Heart left ventricle (tissue), 16 donors: ENCODE measurements at places on chromosomes 7 and 10.

GRCh38 chr10:26755443-26755903, 58.0 kb downstream of the PDSS1 start:
- no peak for DNase-seq

- no peak for DNase-seq
Observed at GRCh38 chr10:88744002-88744401, 15.8 kb upstream of the LIPN start.

DNA sequence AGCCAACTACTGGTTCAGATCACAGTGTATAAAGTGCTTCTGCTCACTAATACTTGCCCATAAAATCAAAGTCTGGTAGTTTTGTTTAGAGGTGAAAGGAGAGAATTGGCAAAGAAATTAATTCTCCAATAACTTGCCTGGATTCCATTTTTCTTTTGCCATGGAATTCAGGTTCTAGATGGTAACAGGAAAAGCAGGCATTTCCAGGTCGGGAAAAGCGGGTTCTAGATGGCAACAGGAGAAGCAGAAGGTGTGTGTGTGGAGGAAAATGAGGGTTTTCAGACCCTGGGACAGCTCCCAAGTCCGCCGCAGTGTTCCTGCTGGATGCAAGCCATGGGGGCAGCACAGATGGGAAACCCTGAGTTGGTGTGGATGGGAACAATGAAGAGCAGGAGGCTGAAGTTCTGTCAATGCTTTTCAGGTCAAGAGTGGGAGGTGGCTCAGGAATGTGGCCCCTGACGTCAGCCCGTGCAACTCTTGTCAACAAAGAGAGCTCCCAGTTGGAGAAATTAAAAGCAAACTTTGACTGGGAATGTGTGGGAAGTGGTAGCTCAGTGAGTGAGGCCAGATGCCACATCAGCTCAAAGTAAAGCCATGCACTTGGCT, 696.7 kb downstream of the LRMDA start:
- no peak for DNase-seq

- no peak for DNase-seq
Observed at GRCh38 chr10:67837541-67838314, at the start of gene DNAJC12. DNAJC12 (minus strand) TSS chr10:67838188; CDS start chr10:67838011, 177 bp downstream.

DNA sequence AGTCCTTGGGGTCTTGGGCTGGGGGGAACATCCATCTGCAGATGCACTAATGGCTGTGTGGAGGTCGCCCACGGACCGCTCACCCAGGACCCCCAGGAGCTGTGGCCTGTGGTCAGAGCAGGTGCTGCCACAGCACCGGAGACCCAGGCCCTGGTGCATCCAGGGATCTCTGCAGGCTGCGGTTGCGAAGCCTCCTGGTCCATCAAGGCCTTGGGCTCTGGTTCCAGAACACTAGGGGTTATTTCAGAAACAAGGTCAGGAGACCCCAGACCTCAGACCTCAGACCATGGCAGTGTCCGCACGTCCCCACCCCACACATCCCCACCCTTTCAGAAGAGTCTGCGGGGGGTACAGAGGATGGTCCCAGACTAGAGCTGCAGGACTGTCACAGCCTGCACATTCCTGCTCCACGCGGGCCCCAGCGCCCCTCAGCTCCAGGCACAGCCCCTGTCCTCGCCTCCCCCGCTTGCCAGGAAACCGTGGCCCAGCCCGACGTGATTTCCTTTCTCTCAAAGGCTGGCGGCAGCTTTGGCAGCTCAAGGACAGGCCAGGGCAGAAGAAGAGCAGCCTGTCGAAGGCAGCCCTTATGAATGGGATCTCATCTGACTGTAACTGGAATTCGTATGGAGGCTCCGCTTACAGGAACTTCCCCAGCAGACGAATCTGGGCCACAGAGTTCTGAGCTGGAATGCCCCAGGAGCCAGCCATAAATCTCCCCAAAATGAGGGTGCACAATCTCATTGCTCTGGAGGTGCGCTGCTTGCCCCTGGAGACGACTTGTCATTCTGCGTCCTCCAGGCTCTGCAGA, 136.2 kb upstream of the RET start:
- DNase-seq, result no peak

GRCh38 chr7:66921396-66921917, 432 bp downstream of the TMEM248 start:
- no peak for DNase-seq

GRCh38 chr7:1986366-1987083, 246.2 kb downstream of the MAD1L1 start:
- DNase-seq, result no peak

DNA sequence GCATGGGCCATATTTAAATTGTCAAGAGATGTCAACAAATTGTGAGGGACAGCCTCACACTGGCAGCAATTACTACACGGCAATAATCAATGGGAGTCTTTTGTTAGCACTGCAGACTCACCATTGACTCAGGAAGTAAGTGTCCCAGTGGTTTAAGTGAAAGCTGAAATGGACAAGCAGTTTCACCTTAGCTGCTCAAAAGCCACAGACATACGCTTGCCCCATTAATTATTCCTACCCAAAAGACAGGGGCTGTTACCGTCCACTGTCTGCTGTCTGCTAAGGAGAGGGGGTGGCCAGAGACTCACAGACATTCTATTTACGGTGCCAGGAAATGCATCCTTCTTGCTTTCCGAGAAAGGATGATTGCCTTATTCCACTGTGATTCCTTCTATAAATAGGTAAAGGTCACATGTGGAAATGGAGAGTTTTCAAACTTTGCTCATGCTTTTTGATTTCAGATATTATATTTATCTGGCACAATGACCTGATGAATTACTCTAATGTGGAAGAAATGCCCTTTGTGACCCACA, 309.7 kb upstream of the NFE2L3 start:
- DNase-seq, result no peak

GRCh38 chr10:62511238-62511637, 137.1 kb downstream of the ZNF365 start:
- no peak for DNase-seq

- no peak for DNase-seq
Observed at GRCh38 chr7:16223963-16224707, 197.2 kb downstream of the CRPPA start.

DNA sequence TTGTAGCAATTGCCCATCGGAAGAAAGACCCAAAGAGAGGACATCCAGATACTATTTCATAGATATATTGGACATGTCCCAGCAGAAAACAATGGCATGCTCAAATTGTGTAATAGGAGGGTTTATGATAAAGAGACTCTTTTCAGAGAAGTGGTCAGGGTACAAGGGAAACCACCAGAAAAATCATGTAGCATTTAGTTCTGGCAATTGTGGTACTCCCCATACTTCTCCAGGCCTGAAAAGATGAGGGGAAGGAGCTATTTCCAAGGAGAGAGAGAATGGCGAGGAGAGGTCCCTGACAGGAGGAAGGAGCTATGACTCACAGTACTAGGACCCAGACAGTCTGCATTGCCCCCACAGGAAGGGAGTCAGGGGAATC, 68.4 kb upstream of the ADO start:
- DNase-seq, result no peak

DNA sequence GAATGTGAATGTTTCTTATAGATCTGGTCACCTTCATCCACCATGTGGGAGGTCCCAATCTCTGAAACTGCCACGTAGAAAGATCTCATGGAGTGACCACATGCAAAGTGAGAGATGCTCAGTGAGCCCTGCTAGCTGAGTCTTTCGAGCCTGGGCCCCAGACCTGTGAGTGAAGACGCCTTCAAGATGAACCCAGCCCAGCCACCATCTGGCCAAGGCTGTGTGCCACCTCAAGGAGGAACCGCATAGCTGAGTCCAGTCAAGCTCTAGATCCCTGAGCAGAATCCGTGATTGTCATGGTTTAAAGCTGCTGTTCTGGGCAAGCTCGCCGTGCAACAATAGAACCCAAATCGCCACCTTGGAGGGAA, 20.2 kb upstream of the PPIF start:
- DNase-seq, result peak; percentile 9

GRCh38 chr10:16957038-16957437, 139.8 kb upstream of the RSU1 start:
- no peak for DNase-seq

GRCh38 chr7:6578114-6579084, 1.1 kb downstream of the ZDHHC4 start:
- DNase-seq, result no peak

DNA sequence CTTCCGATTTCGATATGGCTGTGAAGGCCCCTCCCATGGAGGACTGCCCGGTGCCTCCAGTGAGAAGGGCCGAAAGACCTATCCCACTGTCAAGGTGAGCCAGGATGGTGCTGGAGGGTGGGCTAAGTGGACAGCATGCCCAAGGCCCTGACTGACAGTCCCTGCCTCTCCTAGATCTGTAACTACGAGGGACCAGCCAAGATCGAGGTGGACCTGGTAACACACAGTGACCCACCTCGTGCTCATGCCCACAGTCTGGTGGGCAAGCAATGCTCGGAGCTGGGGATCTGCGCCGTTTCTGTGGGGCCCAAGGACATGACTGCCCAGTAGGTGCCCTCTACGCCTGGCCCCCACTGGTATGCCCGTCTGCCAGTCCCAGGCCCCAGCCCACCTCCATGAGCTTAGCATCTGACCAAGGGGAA, 1.2 kb downstream of the NFKB2 start:
- DNase-seq, result no peak

DNA sequence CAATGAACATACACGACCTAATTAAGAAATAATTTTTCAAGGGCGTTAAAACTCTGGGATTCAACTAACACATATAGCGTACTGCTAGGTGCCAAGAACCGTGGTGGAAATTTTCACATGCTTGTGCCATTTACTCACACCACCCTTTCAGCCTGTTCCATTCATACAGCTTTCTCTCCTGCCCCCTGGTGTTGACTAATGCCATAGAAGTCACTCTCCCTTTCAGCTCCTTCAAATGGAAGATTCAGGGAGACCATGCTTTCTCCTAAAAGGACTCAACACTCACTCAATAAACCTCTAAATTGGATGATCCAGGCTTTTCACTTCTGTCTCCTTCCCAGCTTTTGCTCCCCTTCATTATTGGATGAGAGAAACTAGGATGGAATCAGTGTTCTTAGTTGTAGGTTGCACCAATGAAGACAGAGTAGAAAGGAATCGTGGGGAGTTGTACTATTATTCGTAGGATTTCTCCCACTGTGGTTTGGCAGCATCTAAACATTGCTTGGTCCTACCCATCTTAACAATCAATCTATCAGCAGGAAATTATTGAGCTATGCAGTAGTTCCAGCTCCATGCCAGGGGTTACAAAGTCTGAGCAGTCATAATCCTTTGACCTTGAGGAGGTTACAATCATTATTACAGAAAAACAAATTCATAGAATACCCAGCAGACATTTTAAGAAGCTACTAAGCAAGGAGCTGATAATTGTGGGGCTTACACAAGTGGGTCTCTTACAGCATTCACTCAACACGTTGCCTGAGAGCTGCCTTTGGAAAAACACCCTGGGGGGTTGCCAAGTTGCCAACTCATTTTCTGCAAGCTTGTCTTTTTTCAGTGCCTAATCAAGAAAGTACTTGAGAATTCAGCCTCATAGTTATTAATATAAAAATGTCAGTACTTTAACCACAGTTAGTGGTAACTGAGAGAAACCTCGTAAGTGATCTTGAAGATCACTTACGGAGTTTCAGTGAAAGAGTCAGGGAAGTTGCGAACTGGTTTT, 2.8 kb upstream of the PPP1R3C start:
- DNase-seq, result no peak

- no peak for DNase-seq
Observed at GRCh38 chr7:3083350-3083749, 39.7 kb upstream of the CARD11 start.

DNA sequence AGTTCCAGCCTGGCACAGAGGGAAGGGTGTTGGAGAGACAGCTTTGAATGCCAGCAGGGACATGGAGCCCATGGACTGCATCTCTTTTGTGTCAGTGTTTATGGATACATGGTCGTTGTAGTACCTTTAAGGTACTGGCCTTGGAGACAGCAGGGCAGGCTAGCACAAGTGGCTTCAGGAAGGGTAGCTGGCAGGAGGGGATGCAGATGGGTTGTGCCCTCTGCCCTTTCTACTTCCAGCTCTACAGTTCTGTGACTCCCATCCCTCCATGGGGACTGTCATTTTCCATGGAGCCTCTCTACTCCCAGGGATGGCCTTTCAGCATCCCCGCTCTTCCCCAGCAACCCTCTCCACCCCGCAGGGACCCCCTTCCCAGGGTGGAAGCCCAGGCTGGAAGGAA, 25.1 kb downstream of the POLL start:
- DNase-seq, result no peak

GRCh38 chr7:75842836-75843446, 29.3 kb upstream of the CCL24 start:
- DNase-seq, result no peak

DNA sequence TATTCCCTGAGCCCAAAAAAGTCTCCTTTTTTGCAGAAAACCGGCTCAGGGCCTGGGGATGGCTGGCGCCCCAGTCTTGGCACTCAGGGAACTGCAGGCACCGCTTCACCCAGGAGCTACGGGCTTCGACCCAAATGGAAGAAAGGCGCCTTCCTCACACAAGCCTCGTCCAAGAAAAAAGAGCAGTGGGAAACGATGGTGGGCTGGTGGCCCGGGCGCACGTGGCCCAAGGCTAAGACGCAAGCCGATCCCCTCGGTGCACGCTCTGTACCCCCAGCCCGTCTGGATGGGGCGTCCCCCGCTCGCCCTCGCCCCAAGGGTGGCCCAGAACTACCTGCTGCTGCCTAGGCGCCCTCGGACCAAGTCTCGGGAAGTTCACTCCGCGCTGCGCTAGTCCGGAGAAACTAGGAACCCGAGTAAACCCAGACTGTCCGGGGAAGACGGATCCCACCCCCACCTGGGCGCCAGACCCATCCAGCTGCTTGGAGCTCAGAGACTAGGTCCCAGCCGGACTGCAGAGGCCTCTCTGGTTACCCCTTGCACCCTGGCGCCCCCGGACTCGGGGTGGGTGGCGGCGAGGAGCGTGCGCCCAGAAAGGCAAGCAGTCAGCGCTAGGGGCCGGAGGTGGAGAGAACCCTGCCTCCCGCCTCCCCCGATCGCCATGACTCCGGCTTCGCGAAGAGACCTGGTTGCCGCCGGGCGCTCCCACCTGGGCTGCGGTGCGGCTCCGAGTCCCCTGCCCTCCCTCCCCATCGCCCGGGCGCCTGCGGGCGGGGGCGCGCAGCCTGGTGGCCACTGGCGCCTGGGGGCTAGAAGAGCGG, 76.4 kb downstream of the CALN1 start:
- no peak for DNase-seq

DNA sequence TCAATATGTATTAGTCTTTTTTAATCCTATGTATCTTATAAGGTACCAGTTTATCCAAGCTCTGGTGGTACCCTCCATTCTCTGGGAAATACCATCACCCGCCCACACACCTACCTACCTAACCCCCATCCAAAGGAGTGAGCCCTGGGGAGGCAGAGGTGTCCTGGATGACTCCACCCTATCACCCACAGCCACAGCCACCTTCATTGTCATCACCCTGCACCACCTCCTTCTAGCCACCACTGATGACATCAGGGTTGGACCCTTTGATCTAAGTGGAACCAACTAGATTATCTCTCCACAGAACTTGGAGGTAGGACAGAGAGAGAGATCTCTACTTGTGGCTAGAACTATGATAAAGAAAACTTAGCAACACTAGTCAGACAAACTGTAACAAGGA, 259.4 kb downstream of the PARD3 start:
- no peak for DNase-seq

- peak; percentile 75 for DNase-seq
Observed at GRCh38 chr7:56091591-56091990, 1.2 kb downstream of the PHKG1 start.
